ENCODE measurements at places on chromosomes 5 and 9. TPM values are rescaled to one million over a fixed set of nuclear protein-coding genes. Genes with fewer than 3 reads are reported as not detected.

- no peak for DNase-seq
- H3K27me3 ChIP-seq = no peaks in the 10 kb centered on the region
- H3K4me1 ChIP-seq = no peaks in the 10 kb centered on the region
- no peak overlapping the region for H3K27ac ChIP-seq
These were observed 358.2 kb downstream of the HTR1A start for GRCh38 chr5:63603996-63604395.

GRCh38 chr9:133768859-133769510 is 30.8 kb upstream of the SARDH start:
- DNase-seq = no peak
- H3K27ac ChIP-seq = no peak overlapping the region
- no peaks in the 10 kb centered on the region for H3K4me1 ChIP-seq
- H3K4me3 ChIP-seq = no peak overlapping the region
- H3K36me3 ChIP-seq = no peaks in the 10 kb centered on the region

IL17B gene
- not detected for total RNA-seq

DNA sequence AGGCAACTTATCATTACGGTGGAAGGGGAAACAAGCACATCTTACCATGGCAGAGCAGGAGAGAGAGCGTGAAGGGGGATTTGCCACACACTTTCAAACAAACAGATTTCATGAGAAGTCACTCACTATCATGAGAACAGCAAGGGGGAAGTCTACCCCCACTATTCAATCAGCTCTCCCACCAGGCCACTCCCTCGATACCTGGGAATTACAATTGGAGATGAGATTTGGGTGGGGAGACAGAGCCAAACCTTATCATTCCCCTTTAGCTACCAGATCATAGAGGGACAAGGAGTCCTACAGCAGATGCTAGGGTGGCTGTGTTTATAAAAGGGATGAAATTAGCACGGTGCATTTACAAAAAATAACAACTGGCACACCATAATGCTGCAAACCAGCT is 2149.4 kb upstream of the ACO1 start:
- H3K4me3 ChIP-seq = no peak overlapping the region
- no peaks in the 10 kb centered on the region for H3K4me1 ChIP-seq
- H3K27ac ChIP-seq = no peak overlapping the region
- DNase-seq = no peak
- no peaks in the 10 kb centered on the region for H3K36me3 ChIP-seq

RASGRF2 gene
- 3.9 TPM for total RNA-seq

DNA sequence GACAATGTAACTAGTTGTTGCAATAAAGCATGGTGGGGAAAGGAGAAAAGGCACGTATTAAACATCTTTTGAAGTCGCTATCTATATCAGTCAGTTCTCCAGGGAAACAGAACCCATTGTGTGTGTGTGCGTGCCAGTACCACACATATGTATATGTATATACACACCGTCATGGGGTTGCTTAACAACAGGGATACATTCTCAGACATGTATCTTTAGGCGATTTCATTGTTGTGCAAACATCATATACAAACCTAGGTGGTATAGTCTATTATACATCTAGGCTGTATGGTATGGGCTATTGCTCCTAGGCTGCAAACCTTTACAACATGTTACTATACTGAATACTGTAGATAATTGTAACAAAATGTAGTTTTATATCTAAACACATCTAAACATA is 2.3 kb downstream of the CDKN2B-AS1 start:
- peaks cover 11% of the 10 kb centered on the region for H3K4me1 ChIP-seq
- no peak overlapping the region for H3K27ac ChIP-seq
- H3K36me3 ChIP-seq = no peaks in the 10 kb centered on the region
- no peak overlapping the region for H3K4me3 ChIP-seq
- peaks cover 5% of the 10 kb centered on the region for H3K27me3 ChIP-seq
- DNase-seq = no peak

DNA sequence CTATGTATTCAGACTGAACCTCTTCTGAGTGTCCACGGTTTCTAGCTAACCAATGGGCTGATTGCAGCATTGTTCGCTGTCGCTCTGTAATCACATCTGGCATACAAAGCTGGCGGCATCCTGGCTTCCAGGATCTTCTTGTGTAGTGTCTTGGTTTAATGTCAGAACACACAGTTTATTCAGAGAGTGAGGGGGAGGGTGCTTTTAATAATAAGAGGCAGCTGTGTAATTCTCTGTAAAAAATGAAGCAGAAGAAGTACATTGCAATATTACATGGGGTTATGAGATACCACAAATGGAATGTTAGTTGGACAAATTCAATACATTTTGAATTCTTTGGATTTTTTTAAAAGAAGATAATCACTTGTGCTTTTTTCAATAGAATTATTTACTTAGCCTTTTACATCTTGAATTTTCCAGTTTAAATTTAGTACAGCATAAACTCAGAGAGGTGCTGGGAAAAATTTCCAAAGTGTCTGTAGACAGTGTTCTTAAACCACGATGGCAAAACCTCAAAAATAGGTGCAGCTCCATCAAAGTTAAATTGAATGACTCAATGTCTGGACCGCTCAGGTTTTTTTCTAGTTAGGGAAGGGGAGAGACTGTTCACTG is 206.0 kb downstream of the PCSK1 start:
- no peaks in the 10 kb centered on the region for H3K36me3 ChIP-seq
- no peak for DNase-seq
- no peak overlapping the region for H3K4me3 ChIP-seq
- no peaks in the 10 kb centered on the region for H3K27me3 ChIP-seq

PLK2 gene
- total RNA-seq = 66.7 TPM

DNA sequence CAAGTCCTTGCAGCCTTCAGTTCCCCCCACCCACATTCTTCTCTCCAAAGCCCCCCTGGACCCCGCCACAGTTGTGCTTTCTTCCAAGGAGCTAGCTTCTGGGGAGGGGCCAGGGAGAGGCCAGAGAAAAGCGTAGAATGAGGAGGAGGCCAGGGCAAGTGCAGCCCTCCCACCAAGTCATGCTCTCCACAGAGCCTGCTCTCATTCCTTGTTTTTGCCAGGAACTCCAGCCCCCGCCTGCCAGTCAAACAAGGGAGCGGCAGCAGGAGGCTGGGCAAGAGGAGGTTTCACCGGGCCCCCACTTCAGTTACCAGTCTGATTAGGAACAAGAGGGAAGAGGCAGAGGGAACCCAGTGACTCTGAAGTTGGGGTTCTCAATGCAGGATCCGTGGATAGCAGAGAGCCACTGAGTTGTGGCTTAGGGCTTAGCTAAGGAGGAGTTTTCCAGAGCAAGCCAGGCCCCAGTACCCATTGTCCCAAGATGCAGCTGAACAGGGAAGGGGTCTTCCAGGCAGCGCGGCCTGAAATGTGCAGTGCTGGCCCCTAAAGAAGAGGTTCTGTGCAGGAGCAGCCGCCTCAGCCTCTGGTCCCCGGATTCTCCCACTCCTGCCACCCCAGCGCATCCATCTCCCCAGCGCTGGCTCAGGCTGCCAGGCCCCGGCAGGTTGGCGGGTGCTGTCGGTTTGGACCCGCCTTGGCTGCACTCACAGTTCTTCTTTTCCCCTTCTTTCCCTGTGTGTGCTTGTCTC is 120.6 kb downstream of the DAB2IP start:
- peaks cover 25% of the 10 kb centered on the region for H3K36me3 ChIP-seq
- no peak overlapping the region for H3K4me3 ChIP-seq
- no peaks in the 10 kb centered on the region for H3K27me3 ChIP-seq

- H3K4me3 ChIP-seq = peak overlapping the region; percentile 66
- no peaks in the 10 kb centered on the region for H3K27me3 ChIP-seq
These were observed 975 bp downstream of the OCLN start for GRCh38 chr5:69493396-69494133.

- H3K4me1 ChIP-seq = no peaks in the 10 kb centered on the region
- H3K36me3 ChIP-seq = no peaks in the 10 kb centered on the region
These were observed 131.1 kb upstream of the ZNF462 start for GRCh38 chr9:106731910-106732309.

DDX46 gene
- total RNA-seq = 43.2 TPM

- H3K27me3 ChIP-seq = no peaks in the 10 kb centered on the region
- H3K36me3 ChIP-seq = peaks cover 90% of the 10 kb centered on the region
- H3K4me3 ChIP-seq = no peak overlapping the region
- peak overlapping the region; percentile 17 for H3K27ac ChIP-seq
These were observed 47.6 kb downstream of the PRRC2B start for GRCh38 chr9:131441441-131441840.

- no peak overlapping the region for H3K4me3 ChIP-seq
- H3K4me1 ChIP-seq = no peaks in the 10 kb centered on the region
- no peak overlapping the region for H3K27ac ChIP-seq
- H3K27me3 ChIP-seq = no peaks in the 10 kb centered on the region
- peak; percentile 16 for DNase-seq
- H3K36me3 ChIP-seq = no peaks in the 10 kb centered on the region
These were observed 20.1 kb upstream of the FAT2 start for GRCh38 chr5:151611127-151611775.

GRCh38 chr5:123080215-123080614 is 8.8 kb upstream of the PRDM6 start:
- H3K27ac ChIP-seq = no peak overlapping the region
- no peaks in the 10 kb centered on the region for H3K27me3 ChIP-seq
- no peak overlapping the region for H3K4me3 ChIP-seq
- H3K36me3 ChIP-seq = no peaks in the 10 kb centered on the region

- H3K27me3 ChIP-seq = no peaks in the 10 kb centered on the region
- no peaks in the 10 kb centered on the region for H3K36me3 ChIP-seq
- H3K4me1 ChIP-seq = no peaks in the 10 kb centered on the region
- no peak overlapping the region for H3K4me3 ChIP-seq
- DNase-seq = no peak
These were observed 233.3 kb downstream of the PCSK1 start for GRCh38 chr5:96199713-96200183.

DNA sequence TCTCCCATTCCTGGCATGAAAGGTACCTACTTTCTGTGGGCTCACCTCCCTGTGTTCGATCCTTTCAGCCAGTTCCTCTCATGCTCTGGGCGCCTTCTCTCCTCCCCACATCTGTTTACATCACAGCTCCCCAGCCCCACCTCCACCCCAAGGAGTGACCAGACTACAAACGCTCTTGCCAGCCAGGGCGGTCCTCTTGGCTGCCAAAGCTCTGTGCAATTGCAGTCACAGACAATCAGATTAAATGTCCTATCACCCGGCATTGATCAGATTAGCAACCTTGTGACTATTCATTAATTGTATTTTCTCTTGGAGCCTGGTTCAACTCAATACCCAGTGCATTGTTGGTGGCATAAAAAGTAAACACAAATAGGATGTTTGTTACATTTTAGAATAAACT is 211.2 kb upstream of the TBCA start:
- H3K4me3 ChIP-seq = no peak overlapping the region
- no peak for DNase-seq
- no peaks in the 10 kb centered on the region for H3K36me3 ChIP-seq
- no peaks in the 10 kb centered on the region for H3K4me1 ChIP-seq

DNA sequence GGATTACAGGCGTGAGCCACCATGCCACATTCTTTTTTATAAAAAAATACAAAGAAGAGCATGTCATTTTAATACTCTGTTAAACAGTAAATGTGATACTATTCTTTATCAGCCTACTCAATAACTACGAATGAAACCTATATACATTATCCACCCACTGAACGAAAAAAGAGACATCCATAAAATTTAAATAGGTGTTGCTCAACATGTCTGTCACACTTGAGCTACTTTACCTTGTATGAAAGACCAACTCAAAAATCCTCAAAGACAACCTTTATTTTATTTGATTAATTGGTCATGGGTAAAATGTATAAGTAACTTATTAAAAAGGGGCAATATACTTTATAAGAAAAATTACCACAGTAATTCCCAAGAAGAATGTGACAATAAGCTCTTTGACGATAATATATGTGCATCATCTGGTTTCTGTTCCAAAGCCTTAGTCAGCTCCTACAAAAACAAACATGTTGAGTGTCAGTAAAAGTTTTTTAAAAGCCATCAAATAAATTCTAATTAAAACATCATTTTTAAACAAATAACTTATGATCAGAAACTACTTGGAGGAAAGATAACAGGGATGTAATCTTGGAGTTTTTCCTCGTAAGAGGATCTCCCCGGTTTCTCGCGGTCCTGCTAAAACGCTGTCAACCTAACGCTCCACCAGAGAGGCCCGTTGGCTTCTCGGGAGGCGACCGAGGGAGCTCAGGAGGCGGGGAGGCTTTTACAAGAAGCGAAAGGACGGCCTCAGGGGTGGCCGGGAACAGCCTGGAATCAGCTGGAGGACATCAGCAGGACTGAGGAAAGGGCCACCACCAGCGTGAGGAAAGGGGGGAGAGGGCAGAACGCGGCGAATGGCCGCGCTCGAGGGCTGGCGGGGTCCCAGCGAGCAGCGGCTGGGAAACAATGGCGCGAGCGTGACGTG is 13.5 kb upstream of the ANKRD18B start:
- H3K27ac ChIP-seq = peak overlapping the region; percentile 92
- no peaks in the 10 kb centered on the region for H3K27me3 ChIP-seq
- peak overlapping the region; percentile 64 for H3K4me3 ChIP-seq
- H3K4me1 ChIP-seq = no peaks in the 10 kb centered on the region

- H3K36me3 ChIP-seq = no peaks in the 10 kb centered on the region
- H3K4me3 ChIP-seq = no peak overlapping the region
- DNase-seq = no peak
- H3K27me3 ChIP-seq = no peaks in the 10 kb centered on the region
- no peak overlapping the region for H3K27ac ChIP-seq
These were observed 502.5 kb upstream of the SEMA6A start for GRCh38 chr5:117077142-117077541.

C8G gene
- not detected for total RNA-seq

PDE6A gene
- not detected for total RNA-seq

DNA sequence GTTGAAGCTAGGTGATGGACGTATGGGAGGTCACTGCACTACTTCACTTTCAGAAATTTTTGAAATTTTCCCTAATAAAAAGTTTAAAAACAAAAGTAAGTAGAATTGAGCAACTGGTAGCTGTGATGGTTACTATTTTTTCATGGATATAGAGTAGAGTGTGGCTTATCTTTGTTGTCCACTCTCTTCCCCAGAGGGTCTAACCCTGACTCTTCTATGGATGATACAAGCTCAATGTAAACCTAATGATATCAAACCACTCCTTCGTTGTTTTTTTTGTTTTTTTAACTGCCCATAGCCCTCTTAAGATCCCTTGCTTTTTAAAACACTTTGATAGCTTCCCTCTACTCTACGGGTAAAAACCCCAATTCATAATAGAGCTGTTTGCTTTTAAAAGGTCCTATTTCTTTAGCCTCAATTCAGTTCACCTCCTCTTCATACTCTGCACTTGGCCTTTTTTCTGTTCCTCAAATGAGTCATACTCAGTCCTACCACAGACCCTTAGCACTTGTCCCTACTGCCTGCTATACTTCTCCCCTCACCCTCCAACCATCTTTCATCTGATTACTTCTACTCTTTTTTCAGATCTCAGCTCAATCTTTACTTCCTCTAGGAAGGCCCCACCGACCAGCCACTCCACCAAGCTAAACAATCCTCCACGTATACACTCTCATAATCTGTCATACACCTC is 2.6 kb downstream of the HDAC3 start:
- H3K4me1 ChIP-seq = peaks cover 28% of the 10 kb centered on the region
- no peak overlapping the region for H3K27ac ChIP-seq
- no peaks in the 10 kb centered on the region for H3K27me3 ChIP-seq
- peaks cover 10% of the 10 kb centered on the region for H3K36me3 ChIP-seq

SARDH gene
- total RNA-seq = 0.79 TPM

SPINK13 gene
- total RNA-seq = not detected

CMYA5 gene
- 0.77 TPM for total RNA-seq

TEX48 gene
- not detected for total RNA-seq

CSF1R gene
- 88.1 TPM for total RNA-seq
